ENCODE measurements at places on chromosomes 12 and 14.

- DNase-seq = no peak
Observed at GRCh38 chr12:66074561-66074960, 56.0 kb downstream of the LLPH start.

DNA sequence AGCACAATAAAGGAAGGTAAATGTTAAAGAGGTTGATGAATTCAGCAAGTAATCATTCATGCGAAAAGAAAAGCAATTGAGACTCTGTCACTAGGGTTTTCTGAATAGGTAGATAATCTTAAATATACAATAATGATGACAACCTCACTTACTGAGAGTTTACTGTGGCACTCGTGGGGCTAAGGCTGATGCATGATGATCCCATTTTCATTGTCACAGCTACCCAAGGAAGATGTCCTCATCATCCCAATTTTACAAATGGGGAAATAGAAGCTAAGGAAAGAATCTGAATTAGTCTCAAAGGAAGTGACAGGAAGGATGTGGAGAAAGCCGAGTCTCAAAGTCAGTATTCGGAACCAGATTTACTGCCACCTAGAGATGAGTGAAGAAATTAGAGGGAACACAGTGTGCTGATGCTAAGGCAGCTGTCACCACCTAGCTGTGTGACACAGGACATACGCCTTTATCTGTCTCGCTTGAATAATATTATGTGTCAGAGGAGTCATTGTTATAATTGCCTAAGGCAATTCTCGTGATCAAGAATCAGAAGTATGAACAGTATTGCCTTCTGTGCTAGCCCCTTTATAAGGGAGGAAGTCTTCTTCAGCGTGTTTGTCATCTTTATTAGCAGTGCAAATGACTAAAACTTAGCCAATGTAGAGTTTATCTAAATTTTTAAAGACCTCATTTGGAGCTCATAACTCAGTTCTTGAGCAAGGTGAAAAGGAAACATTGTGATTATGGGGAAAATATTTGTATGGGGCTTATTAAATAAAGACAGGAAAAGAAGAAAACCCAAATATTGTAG is 63.2 kb downstream of the ERGIC2 start:
- peak; percentile 39 for DNase-seq

DNA sequence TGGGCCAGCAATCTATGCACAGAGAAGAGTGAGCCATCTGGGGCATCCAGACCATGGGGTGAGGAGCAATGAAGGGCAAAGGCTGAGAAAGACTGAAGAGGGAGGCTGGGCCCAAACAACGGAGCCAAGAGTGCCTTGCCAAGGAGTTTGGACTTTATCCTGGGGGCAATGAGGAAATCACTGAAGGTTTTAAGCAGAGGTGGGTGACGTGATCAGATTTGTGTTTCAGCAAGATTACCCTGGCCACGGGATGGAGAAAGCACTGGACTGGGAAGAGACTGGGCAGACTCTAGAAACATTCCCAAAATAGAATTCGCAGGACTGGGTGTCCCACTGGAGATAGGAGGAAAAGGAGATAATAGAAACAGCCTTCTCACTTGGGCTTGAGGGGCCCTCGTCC is 65.3 kb downstream of the DPF3 start:
- DNase-seq = no peak

DNA sequence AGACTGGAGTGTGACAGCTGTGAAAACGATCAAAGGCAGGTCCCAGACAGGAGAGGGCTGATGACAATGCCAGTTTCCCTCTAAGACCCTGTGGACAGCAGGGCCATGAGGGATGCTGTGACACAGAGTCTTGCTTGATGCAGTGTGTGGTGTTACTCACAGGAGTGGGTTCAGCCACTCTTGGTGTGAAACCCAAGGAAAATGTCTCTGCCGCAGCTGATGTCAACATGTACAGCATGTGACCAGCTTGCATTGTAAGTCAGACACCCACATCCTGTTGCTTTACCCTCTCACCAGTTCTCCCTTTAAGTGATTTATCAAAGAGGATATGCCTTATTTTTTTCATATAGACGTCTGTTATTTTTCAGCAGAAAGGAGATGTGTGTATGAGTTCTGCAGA is 268.6 kb downstream of the BTG1 start:
- no peak for DNase-seq

- DNase-seq = peak; percentile 95
Observed at GRCh38 chr14:54818201-54819133, 84.2 kb downstream of the GCH1 start.

- no peak for DNase-seq
Observed at GRCh38 chr14:99033951-99034350, 238.0 kb downstream of the BCL11B start.

DNA sequence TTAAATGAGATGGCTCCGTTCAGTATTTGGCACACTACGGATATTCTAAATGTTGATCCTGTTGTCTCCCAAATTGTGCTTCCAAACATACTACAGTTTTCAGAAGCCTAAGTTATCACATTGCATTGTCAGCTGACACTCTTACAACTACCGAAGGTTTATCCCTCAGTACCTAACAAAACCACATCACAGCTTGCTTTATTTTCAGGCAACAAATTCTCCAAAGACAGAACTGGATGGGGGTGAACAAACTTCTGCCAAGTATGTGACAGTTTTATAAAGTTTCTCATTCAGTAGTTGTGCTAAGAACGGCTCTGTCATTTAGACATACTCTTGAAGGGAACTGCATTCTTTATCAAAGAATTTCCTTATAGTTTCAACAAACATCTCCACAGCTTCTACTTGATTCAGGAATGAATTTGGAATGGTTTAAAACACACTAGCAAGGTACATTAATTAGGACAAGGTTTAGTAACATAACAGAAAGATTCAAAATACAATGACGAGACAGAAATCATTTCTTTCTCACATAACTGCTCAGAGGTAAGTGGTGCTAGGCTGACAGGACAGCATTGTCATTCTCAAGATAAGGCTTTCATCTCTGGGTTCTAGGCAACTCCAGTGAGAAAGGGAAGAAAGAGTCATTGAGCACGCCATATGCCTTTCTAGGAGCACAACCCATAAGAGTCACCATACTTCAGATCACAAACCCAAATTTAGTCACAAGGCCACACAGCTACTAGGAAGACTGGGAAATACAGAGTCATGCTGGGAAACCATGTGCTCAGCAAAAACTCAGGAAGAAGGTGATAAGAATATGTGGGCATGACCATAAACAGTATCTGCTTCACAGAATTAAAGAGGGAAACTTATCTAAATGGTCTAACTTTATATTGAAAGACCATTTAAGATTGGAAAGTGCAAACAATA is 100.7 kb downstream of the DUSP6 start:
- DNase-seq = no peak

DNA sequence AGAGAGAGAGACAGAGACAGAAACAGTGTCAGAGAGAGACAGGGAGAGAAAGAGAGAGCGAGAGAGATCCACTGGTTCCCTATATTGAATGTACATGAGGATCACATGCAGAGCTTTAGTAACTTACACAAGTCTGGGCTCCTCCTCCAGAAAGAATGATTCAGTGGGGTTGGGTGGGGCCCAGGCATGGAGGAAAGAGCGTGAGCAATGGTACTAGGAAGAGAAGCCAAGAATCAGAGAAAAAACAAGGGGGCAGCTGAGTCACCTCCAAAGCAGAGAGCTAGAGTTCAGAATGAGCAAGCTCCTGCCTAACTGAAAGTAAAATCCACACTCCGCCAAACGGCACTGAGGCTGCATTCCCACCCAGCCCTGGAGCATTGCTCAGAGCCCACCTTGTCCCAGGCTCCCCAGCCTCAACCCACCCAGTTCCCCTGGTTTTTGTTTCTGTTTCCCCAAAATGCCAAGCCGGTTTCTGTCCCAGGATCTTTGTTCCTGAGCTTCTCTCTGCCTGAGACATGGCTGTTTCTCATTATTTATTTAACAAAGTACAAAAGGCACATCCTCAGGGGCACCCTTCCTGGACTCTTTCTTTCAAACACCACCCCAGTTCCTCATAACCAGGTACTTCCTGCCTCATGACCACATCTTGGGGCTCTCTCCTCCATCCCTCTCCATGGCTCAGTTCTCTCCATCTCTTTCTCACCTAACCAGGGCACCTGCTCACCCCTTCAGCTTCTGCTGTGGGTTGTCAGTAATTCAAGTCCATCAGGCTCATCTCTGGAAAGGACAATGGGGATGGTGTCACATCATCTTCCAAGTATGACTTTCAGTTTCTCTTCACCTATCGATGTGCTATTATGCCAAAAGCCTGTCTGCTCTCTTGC is 670.3 kb upstream of the TBX3 start:
- no peak for DNase-seq

GRCh38 chr14:95092723-95093122 is 64.6 kb downstream of the DICER1 start:
- DNase-seq = no peak

GRCh38 chr14:91380610-91381371 is 36.8 kb downstream of the CCDC88C start:
- no peak for DNase-seq

DNA sequence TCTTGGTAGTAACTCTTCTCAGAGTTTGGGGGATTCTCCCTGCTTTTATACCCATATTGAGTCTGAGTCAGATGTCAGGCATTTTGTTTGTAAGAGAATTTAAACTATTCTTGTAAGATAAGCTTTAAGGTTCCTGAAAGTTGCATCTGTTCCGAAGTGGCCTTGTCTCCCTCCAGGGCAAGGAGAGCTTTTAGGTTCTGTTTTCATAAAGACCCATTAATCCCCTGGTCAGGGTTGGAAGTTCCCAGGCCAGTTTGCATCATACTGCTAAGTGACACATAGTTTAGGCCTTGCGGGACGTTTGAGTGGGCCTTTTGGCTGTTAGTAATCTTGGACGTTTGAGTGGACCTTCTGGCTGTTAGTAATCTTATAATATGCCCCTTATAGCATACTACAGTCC is 396.7 kb downstream of the NPAS3 start:
- DNase-seq = no peak

DNA sequence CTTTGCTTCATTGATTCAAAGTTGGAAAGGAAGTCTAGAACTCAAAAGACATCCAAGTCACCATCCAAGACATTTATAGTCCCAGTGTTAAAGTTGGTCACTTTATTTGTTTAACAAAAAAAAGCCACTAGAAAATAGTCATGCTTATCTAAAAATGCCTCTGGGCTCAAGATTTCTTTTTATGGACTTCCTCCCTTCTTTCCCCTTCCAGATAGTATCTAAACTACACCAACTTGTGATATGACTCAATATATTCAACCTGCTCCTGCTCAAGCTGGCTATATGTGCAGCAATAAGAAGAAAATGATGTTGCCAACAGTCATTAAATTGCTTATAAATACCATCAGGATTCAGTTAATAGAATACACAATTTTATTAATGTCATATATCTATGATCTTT is 1177.1 kb downstream of the FLRT2 start:
- DNase-seq = no peak

- DNase-seq = no peak
Observed at GRCh38 chr12:115230606-115231005, 546.6 kb upstream of the TBX3 start.

GRCh38 chr12:79057540-79057939 is 193.0 kb downstream of the SYT1 start:
- DNase-seq = no peak

DNA sequence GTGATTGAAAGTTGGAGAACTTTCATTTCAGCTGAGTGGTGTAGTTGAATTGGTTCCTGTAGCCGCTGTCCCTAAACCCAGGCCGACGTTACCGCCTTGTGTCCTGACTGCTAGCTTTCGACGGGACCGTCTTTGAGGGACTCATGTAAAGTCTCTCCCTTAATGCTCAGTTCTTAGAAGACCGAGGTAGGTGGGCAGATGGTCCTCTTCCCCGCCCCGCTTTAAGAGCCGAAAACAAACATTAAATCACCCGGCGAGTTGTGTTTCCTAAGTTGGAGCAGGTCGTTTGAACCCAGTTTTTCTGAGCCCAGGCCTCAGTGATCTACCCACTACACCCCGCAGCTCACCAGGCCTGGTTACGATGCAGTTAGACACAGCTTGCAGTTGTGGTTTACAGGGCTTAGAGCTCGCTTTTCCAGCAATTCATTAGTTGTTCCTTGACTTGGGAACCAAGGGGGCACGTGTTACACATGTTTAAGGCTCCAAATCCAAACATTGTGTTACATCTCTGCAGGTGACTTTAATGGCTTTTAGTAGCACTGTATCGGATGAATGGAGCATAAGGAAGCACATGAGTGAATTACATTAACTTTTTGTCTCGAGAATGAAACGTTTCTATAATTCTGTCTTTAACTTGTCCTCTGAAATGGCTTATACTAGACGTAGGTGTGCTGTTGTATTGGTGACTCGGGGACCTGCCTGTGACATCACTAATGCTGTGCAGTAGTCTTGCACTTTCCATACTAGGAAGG is 790 bp downstream of the NEDD1 start:
- no peak for DNase-seq

GRCh38 chr12:75239987-75240386 is 30.3 kb upstream of the KCNC2 start:
- DNase-seq = no peak

- DNase-seq = no peak
Observed at GRCh38 chr12:124542021-124542949, 25.1 kb downstream of the NCOR2 start.

GRCh38 chr12:67698672-67699581 is 50.4 kb downstream of the DYRK2 start:
- no peak for DNase-seq

DNA sequence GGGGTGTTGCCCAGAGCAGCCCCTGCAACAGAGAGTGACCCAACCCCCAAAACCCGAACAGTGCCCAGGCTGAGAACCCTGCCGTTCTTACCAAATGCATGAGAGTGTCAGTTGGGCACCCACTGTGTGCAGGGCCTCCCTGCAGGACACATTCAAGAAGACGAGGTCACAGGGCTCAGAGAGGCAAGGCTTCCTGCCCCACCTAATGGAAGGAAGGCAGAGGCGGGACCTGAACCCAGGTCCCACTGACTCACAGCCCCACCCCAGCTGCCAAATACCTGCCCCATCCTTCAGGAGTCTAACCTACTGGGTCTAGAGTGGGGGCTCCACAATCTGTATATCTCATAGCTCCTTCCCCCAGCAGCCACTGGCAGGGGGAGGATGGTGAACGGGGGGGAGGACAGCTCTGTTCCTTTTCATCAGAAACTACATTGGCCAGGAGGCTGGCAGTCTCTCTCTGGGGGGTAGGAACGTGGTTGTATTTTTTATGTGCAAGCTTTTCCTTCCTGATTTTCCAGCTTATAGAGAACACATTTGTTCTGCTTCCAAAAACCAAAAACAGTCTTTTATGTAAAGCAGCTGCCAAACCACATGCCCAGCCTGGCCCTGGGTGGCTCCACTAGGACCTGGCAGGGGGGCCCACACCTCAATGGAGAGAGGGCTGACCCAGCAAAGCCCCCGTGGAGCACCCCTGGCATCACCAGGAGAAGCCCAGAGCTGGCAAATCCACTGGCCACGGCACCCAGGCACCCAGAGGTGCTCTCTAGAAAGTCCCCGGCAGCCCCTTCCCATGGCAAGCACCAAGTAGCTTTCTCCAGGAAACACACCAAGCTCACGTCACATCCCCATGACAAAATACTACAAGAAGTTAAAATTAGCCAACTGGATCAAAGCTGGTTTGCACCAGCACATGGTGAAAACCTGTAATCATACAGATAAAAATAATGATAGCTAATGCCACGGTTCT is 17.0 kb downstream of the NCOR2 start:
- DNase-seq = no peak

DNA sequence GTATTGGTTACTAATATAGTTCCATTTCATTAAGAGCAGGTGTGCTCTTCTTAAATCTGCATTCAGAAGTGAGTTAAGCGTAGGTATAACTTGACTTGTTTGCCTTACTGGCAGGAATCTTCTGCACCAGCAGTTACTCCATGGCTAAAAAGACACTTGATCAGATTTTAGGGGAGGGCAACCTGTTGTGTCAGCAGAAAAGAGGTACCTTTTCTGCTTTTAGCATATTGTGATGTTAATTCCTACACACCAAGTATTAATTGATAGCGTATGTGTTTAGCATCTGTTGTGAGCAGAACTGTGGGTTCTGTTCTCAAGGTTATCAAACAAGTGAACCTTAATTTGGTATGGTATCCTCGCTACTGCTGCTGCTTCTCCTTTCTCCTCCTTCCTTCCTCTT is 38.3 kb downstream of the TTLL5 start:
- no peak for DNase-seq
